ENCODE measurements at places on chromosomes 5 and 9.

- peaks cover 27% of the 10 kb centered on the region for H3K27me3 ChIP-seq
- H3K27ac ChIP-seq = no peak overlapping the region
- no peaks in the 10 kb centered on the region for H3K36me3 ChIP-seq
- H3K4me1 ChIP-seq = no peaks in the 10 kb centered on the region
These were observed 75.4 kb downstream of the CFAP77 start for GRCh38 chr9:132485393-132485792.

- no peak overlapping the region for H3K27ac ChIP-seq
- H3K36me3 ChIP-seq = no peaks in the 10 kb centered on the region
- H3K4me3 ChIP-seq = no peak overlapping the region
- H3K4me1 ChIP-seq = no peaks in the 10 kb centered on the region
These were observed 39.5 kb downstream of the JAKMIP2 start for GRCh38 chr5:147743012-147743411.

GRCh38 chr5:141369994-141370848 lies at the start of gene PCDHGB3:
TSS of gene PCDHGB3 (plus strand) at chr5:141370242. CDS start at chr5:141370395, 153 bp downstream.
- no peak within 1 kb of the TSS for H3K4me3 ChIP-seq
- no peaks in the 10 kb centered on the region for H3K4me1 ChIP-seq
- peaks cover 91% of the 10 kb centered on the region for H3K27me3 ChIP-seq
- no peaks in the 10 kb centered on the region for H3K36me3 ChIP-seq

GRCh38 chr9:127767410-127767809 lies 11.1 kb downstream of the SH2D3C start:
- no peaks in the 10 kb centered on the region for H3K27me3 ChIP-seq
- DNase-seq = peak; percentile 41
- no peak overlapping the region for H3K4me3 ChIP-seq
- peaks cover 71% of the 10 kb centered on the region for H3K4me1 ChIP-seq

GRCh38 chr9:82543726-82544125 lies 519.2 kb downstream of the RASEF start:
- H3K36me3 ChIP-seq = no peaks in the 10 kb centered on the region
- no peak overlapping the region for H3K27ac ChIP-seq
- no peaks in the 10 kb centered on the region for H3K27me3 ChIP-seq
- no peak for DNase-seq

Data from endothelial cell of umbilical vein (primary cell).